A549 treated with CpdA at 1 μM for 4 hours (cell line): ENCODE measurements at places on chromosomes 1 and 21. TPM values are rescaled to one million over a fixed set of nuclear protein-coding genes. Genes with fewer than 3 reads are reported as not detected.

WNT2B gene
- 0.24 to 0.44 TPM (median 0.27 TPM) in 5 replicates for total RNA-seq

FAAH gene
- total RNA-seq: 0.81 to 2.6 TPM (median 0.83 TPM) in 5 replicates

NMNAT2 gene
- 0.47 to 1.2 TPM (median 0.86 TPM) in 5 replicates for total RNA-seq

ARHGEF2 gene
- total RNA-seq: 35.4 to 46.0 TPM (median 38.5 TPM) in 5 replicates

HPDL gene
- total RNA-seq: 3.6 to 5.3 TPM (median 3.9 TPM) in 5 replicates

F5 gene
- total RNA-seq: 0.05 to 0.24 TPM (median 0.08 TPM) in 5 replicates

KCNH1 gene
- 2.5 to 3.6 TPM (median 3.0 TPM) in 5 replicates for total RNA-seq

CYYR1 gene
- total RNA-seq: not detected in 5 replicates

AVPR1B gene
- total RNA-seq: not detected in 5 replicates

BRDT gene
- not detected in 5 replicates for total RNA-seq

COL9A2 gene
- total RNA-seq: 0.11 to 0.47 TPM (median 0.18 TPM) in 5 replicates

LAMB3 gene
- total RNA-seq: 20.1 to 24.5 TPM (median 21.1 TPM) in 5 replicates

RNU1-1 gene
- total RNA-seq: not detected in 5 replicates

GPR3 gene
- 1.6 to 2.3 TPM (median 1.8 TPM) in 5 replicates for total RNA-seq

TSPAN2 gene
- total RNA-seq: 0.63 to 1.3 TPM (median 1.2 TPM) in 5 replicates

OR2T27 gene
- total RNA-seq: not detected in 5 replicates

OPTC gene
- not detected in 5 replicates for total RNA-seq

IGSF3 gene
- 17.9 to 23.4 TPM (median 21.2 TPM) in 5 replicates for total RNA-seq

F13B gene
- total RNA-seq: 0.05 to 0.28 TPM (median 0.06 TPM) in 3 of 5 replicates, not detected in the others

WNT9A gene
- total RNA-seq: 6.3 to 9.0 TPM (median 8.1 TPM) in 5 replicates

PDE9A gene
- 0.92 to 1.5 TPM (median 1.1 TPM) in 5 replicates for total RNA-seq

C1QB gene
- not detected in 5 replicates for total RNA-seq

SYT14 gene
- 0.03 to 0.11 TPM (median 0.06 TPM) in 5 replicates for total RNA-seq

OVAAL gene
- total RNA-seq: 0.05 to 0.19 TPM in 2 of 5 replicates, not detected in the others

PIAS3 gene
- total RNA-seq: 22.0 to 28.1 TPM (median 26.4 TPM) in 5 replicates

KRTAP19-3 gene
- not detected in 5 replicates for total RNA-seq

POGZ gene
- total RNA-seq: 20.2 to 22.0 TPM (median 21.4 TPM) in 5 replicates

NCAM2 gene
- total RNA-seq: not detected in 5 replicates

FCGR3A gene
- not detected in 5 replicates for total RNA-seq

HES3 gene
- total RNA-seq: not detected in 5 replicates

S100A9 gene
- 0.59 to 1.1 TPM (median 0.65 TPM) in 3 of 5 replicates, not detected in the others for total RNA-seq

VWA5B1 gene
- not detected in 5 replicates for total RNA-seq

GBP2 gene
- 0.74 to 1.3 TPM (median 0.91 TPM) in 5 replicates for total RNA-seq

KCNT2 gene
- total RNA-seq: 0.03 to 0.05 TPM in 2 of 5 replicates, not detected in the others

NID1 gene
- 4.9 to 9.2 TPM (median 7.1 TPM) in 5 replicates for total RNA-seq

CELA2B gene
- total RNA-seq: not detected in 5 replicates

SLC27A3 gene
- total RNA-seq: 1.2 to 3.5 TPM (median 1.5 TPM) in 5 replicates

KRTAP22-2 gene
- total RNA-seq: not detected in 5 replicates

EDARADD gene
- total RNA-seq: 2.7 to 3.6 TPM (median 2.9 TPM) in 5 replicates

GPR52 gene
- 0.17 TPM in 1 of 5 replicates, not detected in the others for total RNA-seq

LRRC38 gene
- total RNA-seq: not detected in 5 replicates

SLC6A17 gene
- total RNA-seq: 5.2 to 6.8 TPM (median 5.8 TPM) in 5 replicates

FCRL4 gene
- not detected in 5 replicates for total RNA-seq

ARTN gene
- 0.34 to 0.62 TPM (median 0.47 TPM) in 4 of 5 replicates, not detected in the other for total RNA-seq

SPRR2E gene
- not detected in 5 replicates for total RNA-seq

CLCA2 gene
- total RNA-seq: not detected in 5 replicates

MUL1 gene
- total RNA-seq: 35.0 to 41.7 TPM (median 41.3 TPM) in 5 replicates
